ENCODE measurements at places on chromosomes 5 and 9.

GRCh38 chr5:135476615-135477581 is 24.7 kb upstream of the TIFAB start:
- DNase-seq = no peak

DNA sequence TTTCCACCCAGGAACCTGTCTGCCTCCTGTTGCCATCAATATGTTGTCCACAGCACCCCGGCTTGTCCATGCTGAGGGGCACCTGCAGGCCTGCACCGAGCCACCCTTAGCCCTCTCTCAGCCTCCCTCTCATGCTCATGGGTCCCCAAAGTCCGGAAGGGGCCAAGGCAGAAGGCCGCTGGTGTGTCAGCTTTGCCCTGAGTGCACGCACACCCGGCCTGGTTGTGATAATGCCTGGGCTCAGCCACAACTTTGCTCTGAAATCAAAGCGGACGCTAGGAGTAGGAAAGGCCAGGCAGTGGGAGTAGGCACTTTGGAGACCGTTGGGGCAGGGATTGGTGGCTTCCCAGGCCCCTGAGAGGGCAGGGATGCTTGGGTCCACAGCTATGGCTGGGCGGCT is 201.8 kb upstream of the NUDT12 start:
- no peak for DNase-seq

- DNase-seq = no peak
Observed at GRCh38 chr5:27048510-27048909, 10.1 kb upstream of the CDH9 start.

- no peak for DNase-seq
Observed at GRCh38 chr5:7844901-7845300, 6.0 kb downstream of the CFAP90 start.

GRCh38 chr9:137316012-137316981 is 14.2 kb upstream of the NRARP start:
- peak; percentile 79 for DNase-seq

GRCh38 chr9:79565245-79565644 is 6.5 kb upstream of the TLE4 start:
- no peak for DNase-seq

GRCh38 chr5:143552680-143553079 is 149.2 kb upstream of the NR3C1 start:
- DNase-seq = no peak

DNA sequence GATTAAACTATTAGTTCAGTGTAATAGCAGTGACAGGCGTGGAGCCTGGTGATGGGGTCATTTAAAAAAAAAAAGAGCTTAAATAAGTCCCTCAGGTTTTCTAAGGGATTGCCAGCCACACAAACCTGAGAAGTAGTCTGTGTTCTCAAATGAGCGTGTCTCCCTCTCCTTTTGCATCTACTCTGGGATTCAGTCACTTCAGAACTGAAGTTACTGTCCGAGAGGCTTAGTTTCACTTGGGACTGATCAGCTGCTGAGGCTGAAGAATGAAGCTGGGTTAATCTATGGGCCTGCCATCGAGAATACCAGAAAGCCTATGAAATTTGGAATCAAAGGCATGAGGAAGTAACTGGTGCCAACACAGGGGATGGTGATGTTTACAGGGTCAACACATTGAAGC is 310.1 kb downstream of the ADAMTS6 start:
- DNase-seq = no peak

- DNase-seq = no peak
Observed at GRCh38 chr5:91277840-91278239, 105.3 kb downstream of the ARRDC3 start.

GRCh38 chr9:33467526-33467925 is 6.2 kb downstream of the NOL6 start:
- DNase-seq = peak; percentile 67

GRCh38 chr5:9813305-9813704 is 183.2 kb upstream of the TAS2R1 start:
- DNase-seq = no peak

- DNase-seq = no peak
Observed at GRCh38 chr9:107024193-107024592, 161.2 kb downstream of the ZNF462 start.

DNA sequence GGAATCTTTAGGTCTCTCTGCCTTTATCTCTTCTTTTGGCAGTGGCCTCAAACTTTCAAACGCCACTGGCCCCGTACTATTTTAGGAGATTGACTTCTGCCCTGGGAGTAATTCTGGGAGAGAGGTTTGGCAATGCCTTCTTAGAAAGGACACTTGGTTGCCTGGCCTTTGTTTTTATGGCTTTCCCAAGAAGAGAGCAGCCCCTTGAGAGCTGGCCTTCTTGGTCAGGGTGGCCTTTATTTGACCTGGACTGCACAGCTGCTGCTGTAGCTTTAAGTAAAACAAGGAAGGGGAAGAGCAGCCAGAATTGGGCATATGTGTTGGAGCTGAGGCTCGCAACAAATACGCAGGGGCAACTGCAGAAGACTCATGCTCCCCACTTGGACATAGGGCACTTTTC is 60.8 kb downstream of the PTPN3 start:
- no peak for DNase-seq

DNA sequence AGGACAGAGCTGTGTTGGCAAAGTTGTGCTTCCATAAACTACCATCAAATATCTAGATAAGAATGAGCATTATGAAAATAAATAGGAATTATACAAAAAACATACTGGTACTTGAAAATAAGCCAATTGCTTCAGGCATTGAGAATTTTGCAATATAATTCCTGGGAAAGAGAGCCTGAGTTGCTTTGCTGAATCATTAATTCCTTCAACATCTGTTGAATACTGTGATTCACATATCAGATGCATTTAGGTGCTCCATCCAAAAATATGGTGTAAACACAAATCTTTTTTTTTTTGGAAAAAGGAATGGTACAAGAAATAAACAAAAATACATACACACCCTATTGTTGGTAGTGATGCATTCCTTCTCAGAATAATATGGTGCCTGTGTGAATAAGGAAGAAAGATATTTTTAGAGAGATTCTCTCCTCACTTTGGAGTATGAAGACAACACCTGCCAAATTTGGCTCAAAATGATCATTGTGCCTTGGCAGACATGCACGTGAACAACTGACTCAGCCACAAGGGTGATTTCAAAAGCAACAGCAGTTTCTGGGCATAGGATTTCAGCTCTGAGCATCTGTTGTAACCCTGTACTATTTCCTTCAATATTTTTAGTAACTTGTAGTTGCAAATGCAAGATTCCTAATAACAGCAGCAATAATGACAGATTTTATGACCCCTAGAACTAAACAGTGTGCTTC is 96.7 kb downstream of the CAVIN4 start:
- no peak for DNase-seq

- DNase-seq = no peak
Observed at GRCh38 chr5:173778152-173778782, 109.9 kb upstream of the CPEB4 start.

DNA sequence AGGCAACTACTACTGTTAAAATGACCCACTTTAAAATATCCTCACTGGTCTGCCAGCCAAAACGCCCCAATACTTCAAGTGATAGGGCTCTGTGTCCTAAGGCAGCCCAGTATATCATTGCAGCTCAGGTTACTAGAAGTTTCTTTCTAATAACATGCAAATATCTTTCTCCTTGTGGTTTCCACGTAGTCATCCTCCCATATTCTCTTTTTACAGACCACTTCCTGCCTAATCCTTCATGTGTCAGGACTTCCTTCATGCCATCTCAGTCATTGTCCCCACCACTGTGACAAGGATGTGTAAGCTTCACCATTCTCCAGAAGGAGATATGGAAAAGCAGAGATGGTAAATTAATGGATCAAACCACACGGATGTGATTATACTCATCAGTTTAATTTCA is 813.7 kb downstream of the MAT2B start:
- no peak for DNase-seq

- no peak for DNase-seq
Observed at GRCh38 chr9:134331186-134332025, 5.2 kb downstream of the RXRA start.

DNA sequence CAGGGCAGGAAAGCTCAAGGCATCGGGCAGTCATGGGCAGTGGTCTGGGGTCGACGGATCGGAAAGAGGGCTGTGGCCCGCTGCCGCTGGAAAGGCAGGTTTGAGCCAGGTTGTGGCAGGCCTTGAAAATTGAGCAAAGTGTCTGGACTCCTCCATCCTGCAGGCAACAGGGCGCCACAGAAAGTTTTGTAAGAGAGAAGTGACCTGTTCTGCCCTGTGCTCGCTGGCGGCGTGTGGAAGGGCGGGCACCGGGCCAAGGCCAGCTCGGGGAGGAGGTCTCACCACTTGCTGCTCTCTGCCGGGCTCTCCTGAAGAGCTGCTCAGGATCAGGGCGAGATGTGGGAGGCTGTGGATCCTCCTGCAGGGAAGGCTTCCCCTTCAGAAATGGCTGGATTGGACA is 41.4 kb upstream of the FAT2 start:
- no peak for DNase-seq

GRCh38 chr5:72045692-72046091 is 61.6 kb upstream of the MAP1B start:
- no peak for DNase-seq

Measured in spleen (tissue), 13 donors.